ENCODE measurements at places on chromosomes 1 and 21.
A peak's percentile ranks its signal among the peaks of the same experiment; 100 is the strongest.

DNA sequence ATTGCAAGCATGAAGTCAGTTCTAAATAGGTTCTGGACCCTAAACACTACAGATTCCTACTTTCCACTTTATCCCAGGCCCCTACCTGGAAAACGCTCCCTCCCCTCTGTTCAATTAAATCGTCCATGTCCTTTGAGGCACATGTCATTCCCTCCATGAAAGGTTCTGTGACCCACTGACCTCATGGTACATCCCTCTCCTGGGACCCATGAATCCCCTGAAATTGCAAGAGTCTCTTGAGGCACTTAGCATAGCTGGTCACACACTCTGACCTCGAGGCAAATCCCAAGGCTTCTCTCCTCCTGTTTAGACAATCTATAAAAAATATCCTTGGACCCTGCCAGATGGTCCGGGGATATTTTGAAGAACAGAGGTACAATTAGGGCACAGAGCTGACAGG, 34.3 kb upstream of the KRTAP19-8 start:
- H3K36me3 ChIP-seq = no peaks in the 10 kb centered on the region
- H3K4me3 ChIP-seq = no peak overlapping the region
- no peak overlapping the region for H3K27ac ChIP-seq
- no peaks in the 10 kb centered on the region for H3K4me1 ChIP-seq
- ATAC-seq = no peak

- no peak overlapping the region for H3K27ac ChIP-seq
- no peak for ATAC-seq
- no peak overlapping the region for H3K4me3 ChIP-seq
- peaks cover 8% of the 10 kb centered on the region for H3K4me1 ChIP-seq
- no peaks in the 10 kb centered on the region for H3K27me3 ChIP-seq
Observed at GRCh38 chr21:34606621-34607020, 8.3 kb downstream of the RCAN1 start.

- no peaks in the 10 kb centered on the region for H3K36me3 ChIP-seq
- H3K27me3 ChIP-seq = peaks cover 37% of the 10 kb centered on the region
- H3K4me3 ChIP-seq = peak overlapping the region; percentile 32
- ATAC-seq = no peak
- H3K27ac ChIP-seq = peak overlapping the region; percentile 27
Observed at GRCh38 chr1:1920608-1921458, 1.8 kb upstream of the TMEM52 start.

- no peak overlapping the region for H3K27ac ChIP-seq
- peaks cover 51% of the 10 kb centered on the region for H3K27me3 ChIP-seq
- ATAC-seq = no peak
- H3K4me1 ChIP-seq = no peaks in the 10 kb centered on the region
- H3K36me3 ChIP-seq = no peaks in the 10 kb centered on the region
Observed at GRCh38 chr1:204041232-204041767, 31.6 kb upstream of the SOX13 start.

Data from stimulated activated memory B cell treated with anti-CD40 and anti-IgM and Interleukin-4, amounts not matched to agents 10 μg/mL and 1 μg/mL and 100 μg/mL, for 72 hours (primary cell).